Lower lobe of right lung (tissue), 2 donors: ENCODE measurements at places on chromosomes 3 and 15. TPM values are rescaled to one million over a fixed set of nuclear protein-coding genes. Genes with fewer than 3 reads are reported as not detected.

Gene SLC2A2
- total RNA-seq, result not detected

DNA sequence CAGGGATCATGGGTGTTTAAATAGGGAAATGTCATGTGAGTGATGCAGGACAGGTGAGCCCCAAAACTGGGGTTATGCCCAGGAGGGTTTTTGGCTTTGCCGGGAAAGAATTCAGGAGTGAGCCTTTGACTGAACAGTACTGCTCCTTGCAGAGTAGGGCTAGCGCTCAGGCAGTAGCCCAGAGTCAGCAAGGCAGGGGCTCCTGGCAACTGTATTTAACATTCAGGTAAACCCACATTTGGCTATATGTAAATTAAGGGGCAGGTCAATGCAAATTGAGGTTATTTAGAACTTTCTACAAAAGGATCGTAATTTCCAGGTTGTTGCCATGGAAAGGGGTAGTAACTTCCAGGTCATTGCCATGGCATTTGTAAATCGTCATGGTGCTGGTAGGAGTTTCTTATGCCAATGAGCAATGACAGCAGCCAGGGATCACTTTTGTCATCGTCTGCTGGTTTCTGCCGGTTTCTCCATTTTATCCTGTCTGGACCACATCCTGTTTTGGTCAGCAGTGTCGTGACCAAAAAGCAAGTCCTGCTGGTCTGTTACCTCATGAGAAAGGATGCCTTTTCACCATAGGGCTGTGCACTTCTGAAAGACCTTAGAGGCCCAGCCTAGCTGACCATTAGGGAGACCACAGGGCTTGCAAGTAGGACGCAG, 24.3 kb downstream of the MTHFS start:
- peak; percentile 46 for DNase-seq

DNA sequence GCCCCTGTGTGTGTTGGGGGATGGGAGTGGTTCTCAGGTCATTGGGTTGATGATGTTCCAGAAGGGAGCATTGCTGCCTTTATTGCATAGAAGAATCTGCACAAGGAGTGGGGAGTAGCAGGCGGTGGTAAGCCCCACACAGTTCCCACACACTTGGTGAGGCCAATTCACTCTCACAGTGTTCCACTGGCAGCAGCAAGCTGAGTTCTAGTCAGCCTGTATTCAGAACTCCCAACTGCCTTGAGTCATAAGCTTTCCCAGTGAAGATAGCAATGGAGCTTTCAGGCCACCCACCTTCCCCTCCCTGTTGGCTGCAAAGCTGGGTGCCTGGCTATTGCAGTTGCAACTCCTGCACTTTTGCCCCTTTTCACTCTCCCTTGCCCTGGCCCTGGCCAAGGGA, 181.1 kb upstream of the RBMS3 start:
- DNase-seq, result no peak

GRCh38 chr15:50051811-50052419, 67.1 kb downstream of the ATP8B4 start:
- DNase-seq, result no peak

DNA sequence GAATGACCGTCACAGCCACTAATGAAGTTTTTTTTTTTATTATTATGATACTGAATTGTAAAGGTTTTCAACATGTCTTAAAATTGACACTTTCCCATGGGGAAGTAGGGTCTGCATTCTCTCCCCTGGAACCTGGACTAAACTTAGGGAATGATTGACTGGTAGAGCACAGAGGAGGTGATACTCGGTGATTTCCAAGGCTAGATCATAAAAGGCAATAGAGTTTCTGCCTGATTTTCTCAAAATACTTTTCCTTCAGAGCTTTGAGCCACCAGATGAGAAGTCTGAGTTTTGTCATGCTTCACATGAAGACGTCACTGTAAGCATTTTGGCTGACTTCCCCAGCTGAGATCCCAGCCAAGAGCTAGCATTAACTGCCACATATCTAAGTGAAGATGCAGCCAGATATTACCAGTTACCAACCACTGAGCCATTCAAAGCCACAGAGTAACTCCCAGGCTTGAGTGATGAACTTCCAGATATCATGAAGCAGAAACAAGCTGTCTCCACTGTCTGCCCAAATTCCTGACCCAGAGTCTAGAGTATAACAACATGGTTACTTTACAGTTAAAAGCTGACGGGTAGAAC, 105.8 kb downstream of the LSAMP start:
- no peak for DNase-seq
